ENCODE measurements at places on chromosomes 6 and 20.
A peak's percentile ranks its signal among the peaks of the same experiment; 100 is the strongest.

DNA sequence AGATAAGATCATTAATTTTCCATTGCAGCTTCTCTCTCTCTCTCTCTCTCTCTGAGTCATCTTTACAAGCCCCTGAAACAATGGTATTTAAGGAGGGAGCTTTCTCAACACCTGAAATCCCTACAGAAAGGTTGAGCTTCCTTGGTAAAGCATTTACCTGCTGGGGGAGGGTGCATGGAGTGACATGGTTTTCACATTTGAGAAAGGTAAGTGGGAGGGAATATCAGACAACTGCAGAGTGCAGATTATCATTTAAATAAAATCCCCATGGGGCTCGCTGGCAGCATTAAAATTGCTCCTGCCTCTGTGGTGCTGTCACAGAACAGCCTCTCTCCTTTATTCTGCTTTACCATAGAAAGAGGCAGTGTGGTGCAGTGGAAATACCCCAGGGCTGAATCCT lies 10.3 kb upstream of the PDYN start:
- DNase-seq: no peak

GRCh38 chr6:45699663-45700062 lies 316.0 kb downstream of the CLIC5 start:
- DNase-seq: no peak

DNA sequence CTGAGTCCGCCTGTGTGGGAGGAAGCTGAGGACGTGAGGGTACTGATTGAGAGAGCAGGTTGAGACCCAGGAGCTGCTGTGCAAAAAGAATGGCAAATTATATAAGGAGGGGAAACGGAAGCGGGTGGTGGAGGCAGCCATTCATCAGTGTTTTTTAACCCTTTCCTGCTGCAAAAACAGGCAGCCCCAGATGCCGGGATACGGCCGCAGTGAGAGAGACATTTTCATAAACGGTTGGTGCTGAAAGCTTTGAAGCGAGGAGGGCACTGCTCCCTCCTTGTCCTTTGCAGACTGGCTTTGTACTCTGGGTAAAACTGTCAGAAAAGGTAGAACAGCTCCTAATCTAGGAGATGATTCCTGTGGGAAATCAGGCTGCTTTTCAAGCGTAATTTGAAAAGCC lies 56.4 kb downstream of the TTI1 start:
- peak; percentile 62 for DNase-seq

DNA sequence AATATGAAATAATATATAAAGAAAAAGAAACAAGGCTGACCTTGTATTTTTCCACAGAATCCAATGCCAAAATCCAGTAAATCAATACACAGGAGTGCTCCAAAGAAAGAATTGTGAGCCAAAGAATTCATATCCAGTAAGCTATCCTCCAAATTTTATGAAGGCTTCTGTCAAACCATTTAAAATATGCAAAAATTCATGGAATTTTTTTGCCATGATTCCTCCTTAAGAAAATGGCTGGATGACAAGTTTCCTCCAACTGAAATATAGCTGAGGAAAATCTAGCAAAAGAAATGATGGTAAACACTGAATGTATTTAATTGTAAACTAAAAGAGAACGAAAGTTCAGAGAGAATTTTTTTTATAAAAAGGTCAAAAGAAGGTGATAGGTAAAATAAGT lies 290.3 kb downstream of the UBE3D start:
- DNase-seq: no peak

Data from NCI-H526 treated with DMSO at 0.1 percent for 48 hours (cell line).